GM19239 (cell line): ENCODE measurements at places on chromosomes 5 and 9.

GRCh38 chr5:139952574-139952973, 90.5 kb downstream of the NRG2 start:
- no peak for DNase-seq

DNA sequence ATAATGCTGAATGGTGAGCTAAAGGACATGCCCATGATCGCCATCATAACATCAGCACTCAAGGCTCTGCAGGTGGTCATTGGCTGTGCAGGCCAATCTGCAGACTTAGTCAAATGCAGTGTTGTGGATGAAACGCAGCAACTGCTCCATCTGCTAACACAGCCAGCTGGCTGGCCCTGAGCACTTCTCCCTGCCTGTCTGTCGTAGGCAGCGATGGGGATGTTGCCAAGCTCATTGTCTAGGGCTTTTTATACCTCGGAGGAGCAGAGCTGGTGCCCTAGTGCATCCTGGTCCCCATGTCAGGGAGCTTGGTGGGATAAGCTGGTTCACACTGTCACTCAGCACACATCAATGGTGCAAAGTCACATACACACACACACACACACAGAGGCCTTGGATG, 189.4 kb downstream of the TENT4A start:
- no peak for DNase-seq

GRCh38 chr5:62886603-62887315, 308.1 kb downstream of the LRRC70 start:
- no peak for DNase-seq

DNA sequence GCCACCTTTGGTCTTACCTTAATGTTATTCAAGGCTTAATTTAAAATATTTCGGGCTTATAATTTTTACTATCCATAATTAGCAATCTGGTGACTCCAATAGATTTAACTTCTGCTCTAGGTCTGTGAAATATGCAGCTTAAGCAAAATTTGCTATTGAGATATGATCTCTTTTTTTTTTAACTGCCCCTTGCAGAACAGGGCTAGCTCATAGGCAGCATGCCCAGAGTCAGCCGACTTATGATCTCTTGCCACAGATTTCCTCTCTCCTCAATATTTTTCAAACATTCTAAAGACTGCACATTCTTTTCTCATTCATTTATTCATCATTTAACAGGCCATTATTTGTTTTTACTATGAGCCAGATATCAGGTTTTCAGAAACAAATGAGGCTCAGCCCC, 4.5 kb downstream of the TTC23L start:
- no peak for DNase-seq

GRCh38 chr5:100516285-100516684, 18.9 kb upstream of the FAM174A start:
- no peak for DNase-seq

DNA sequence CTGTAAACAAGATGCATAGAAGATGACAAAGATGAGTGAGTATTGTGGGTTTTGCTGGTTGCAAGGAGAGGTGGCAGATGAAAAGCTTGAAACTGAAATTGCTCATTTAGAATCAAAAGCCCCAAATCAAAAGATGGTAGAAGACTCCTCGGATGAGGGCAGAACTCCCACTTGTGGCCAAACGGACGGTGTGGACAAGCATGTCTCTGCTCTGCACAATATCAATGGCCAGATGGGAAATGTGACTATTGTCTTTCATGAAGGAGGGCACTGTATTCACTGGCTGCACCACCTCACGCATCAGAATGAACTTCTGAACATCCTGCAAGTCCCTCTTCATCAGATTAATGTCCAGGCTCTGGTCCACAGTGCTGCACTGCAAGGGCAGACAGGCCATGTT, 541.7 kb downstream of the MTRR start:
- no peak for DNase-seq

DNA sequence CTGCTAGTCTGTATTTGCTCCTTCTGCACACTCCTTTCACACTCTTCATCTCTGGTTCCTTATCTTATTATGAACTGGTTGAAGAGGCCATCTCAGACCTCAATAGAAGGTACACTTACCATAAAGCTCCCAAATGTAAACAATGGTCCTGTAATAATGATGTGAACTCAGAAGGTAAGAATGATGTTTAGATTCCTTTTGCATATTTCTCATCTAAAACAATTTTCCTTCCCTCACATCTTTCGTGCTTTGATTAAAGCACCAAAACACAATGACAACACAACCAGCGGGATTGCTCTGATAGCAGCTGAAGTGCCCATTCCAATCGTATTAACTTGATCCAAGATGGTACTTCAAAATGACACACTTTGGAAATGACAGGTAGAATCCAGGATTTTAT, 34.3 kb downstream of the NFIB start:
- no peak for DNase-seq

DNA sequence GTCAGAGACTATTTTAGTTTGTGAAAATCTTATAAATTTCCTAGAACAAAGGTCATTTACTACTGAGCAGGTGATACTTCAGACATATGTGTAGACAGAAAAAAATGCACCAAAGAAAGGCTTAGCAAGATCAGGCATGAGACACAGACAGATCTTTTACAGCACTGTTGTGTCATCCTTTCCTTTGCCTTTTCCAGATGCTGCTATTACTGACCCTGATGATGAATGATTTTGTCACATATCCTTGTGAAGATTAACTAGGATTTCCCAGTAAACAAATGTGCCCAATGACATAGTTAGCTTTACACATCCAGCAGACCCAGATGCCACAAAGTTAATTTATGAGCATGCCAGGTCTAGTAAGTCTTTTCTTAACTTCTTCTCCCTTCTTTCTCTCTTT, 68.2 kb downstream of the DMRTA1 start:
- no peak for DNase-seq

GRCh38 chr5:149616727-149617285, 35.5 kb downstream of the ARHGEF37 start:
- no peak for DNase-seq

GRCh38 chr5:142783601-142784341, 13.6 kb downstream of the ARHGAP26 start:
- no peak for DNase-seq

- no peak for DNase-seq
Measured at GRCh38 chr9:19690128-19690527, 98.7 kb downstream of the SLC24A2 start.

DNA sequence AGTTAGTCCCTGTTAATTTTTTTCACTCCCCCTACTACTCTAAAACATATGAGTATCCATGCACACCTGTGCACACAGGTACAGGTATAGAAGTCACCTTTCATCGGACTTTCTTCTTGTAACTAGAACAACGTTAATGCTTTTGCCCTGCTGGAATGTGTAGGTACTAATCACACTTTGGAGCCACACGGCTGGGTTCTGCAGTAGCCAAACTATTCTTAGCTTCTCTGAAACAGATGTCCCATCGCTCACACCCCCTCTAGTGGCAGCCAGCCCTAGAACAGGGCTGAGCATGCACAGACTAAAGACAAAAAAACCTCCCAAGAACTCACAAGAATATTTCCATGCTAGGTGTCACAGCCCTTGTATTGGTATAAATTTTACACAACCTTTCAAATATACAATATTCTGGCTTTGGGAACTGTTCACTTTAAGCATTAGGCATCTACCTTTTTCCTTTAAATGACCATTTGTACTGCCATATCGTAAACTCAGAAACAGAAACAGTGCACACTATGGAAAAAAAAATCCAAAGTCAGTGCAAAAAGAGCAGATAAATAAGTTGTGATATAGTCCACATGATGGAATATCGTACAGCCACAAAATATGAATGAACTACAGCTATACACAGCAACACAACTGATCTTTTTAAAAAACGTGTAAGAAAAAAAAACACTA, 64.0 kb downstream of the RETREG1 start:
- peak; percentile 25 for DNase-seq

GRCh38 chr5:176407456-176408251, 8.7 kb downstream of the CLTB start:
- DNase-seq: no peak

DNA sequence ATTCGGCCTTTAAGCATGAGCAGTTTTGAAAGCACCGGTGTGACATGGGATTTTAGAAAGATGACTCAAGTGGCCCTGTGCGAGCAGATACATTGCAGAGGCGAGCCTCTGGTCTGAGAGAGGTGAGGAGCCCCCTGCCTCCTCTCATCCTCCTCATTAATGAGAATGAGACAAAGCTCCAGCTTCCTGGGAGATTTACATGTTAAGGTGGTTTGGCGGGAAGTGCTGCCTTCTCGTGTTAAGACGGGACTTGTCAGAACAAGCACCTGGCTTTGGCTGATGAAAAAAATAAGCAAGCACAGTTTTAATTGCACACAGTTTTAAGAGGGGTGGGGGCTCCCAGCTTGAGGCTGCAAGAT, 68.1 kb downstream of the ACTL7B start:
- no peak for DNase-seq

DNA sequence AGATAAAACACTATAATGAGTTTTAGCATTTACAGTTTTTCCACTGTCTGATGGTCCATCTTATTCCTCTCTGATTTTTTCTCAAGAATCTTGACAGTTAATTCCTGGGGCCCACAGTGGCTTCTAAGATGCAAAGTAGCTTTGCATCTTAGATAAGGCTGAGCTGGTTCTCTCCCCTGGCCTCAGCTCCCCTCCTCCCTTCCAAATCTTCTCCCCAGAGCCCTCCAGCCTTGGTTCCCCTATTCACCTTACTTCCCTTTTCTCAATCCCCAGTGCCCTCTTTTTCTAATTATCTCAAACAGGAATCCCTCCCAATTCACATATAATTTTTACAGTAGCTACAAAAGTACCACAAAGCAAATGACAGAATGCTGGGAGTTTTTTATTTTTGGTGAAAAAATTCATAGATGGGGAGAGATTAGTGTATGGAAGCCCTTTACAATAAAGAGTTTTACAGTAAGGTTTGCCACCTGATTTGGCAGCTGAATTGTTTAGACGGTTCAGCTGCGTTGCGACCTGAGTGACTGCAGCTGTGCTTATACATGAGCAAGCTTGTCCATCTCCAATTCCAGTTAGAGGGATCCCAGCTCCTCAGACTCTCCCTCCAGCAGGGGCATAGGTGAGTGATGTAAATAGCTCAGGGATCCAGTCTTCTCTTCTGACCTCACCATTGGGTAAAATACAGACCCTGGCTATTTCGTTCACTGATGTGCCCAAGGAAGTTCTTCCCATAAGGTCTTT, 51.4 kb upstream of the CKMT2 start:
- no peak for DNase-seq

GRCh38 chr5:113124265-113124664, 147.7 kb downstream of the DCP2 start:
- no peak for DNase-seq

DNA sequence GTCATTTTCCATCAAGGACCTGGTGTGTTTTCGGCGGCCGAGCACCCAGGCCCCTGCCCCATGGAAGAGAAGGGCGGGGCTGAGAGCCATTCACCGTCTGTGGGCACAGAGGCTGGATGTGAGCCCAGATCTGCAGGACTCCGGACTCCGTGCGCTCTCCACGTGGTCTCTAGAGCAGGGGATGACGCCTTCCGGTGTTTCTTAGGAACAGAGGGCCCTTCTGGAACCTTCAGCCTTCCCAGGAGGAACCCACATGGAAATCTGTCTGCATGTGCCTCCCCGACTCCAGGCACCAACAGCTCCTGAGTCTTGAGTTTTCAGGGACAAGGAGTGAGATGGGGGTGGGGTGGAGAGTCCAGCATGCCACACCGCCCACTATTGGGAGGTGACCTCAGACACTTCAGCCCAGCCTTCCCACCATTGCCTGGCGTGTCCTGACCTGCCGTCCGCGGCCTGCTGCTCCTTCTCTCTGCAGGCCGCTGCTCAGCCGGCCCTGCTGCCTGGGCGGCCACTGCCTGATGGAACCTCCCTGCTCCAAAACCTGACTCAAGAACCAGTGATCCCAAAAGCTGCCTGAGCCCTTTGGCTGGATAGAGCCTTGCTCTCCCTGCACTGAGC, 2.4 kb upstream of the RXRA start:
- no peak for DNase-seq

DNA sequence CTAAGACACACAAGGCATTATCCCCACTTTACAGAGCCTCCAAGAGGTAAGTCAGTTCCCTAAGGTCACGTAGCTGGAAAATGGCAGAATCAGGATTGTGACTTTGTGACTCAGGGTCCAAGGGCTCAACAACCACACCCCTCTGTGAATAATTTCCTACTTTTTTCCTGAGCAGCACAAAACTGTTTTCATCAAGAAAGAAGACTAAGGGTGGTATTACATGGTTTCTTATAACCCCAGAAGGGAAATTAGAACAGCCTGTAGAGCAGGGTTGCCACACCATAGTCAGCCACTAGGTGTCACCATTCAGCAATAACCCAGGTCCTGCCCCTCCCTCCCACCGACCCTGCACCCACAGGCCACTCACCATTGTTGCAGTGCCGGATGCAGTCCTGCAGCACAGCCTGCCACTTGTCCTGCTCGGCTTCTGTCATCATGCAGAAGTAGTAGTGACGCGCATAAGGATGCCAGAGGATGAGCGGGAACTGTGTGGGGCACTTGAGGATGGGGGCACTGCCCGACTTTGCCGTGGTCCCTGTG, 72.1 kb downstream of the LRSAM1 start:
- no peak for DNase-seq

- DNase-seq: no peak
Measured at GRCh38 chr5:147708708-147709107, 73.8 kb downstream of the JAKMIP2 start.

GRCh38 chr9:15086778-15087324, 176.6 kb upstream of the FREM1 start:
- DNase-seq: no peak

GRCh38 chr5:87885758-87886157, 382.9 kb downstream of the TMEM161B start:
- no peak for DNase-seq

GRCh38 chr9:114845373-114845772, 39.5 kb upstream of the TNFSF15 start:
- DNase-seq: no peak

DNA sequence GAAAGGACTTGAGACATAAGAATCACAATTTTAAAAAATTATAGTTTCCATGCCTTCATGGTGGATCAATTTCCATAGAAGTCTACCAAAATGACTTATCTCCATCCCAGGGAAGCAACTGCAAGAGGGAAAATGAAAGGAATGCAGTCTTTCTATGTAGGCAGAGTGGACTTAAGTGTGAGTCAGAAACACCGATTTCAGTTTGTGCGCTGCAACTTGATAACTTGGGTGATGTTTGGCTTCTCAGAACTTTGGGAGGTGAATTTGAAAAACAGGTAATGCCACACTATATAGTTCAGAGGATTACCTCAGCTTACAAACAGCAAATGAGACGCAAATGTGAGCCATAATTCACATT, 708 bp upstream of the CSNK1G3 start:
- DNase-seq: no peak

DNA sequence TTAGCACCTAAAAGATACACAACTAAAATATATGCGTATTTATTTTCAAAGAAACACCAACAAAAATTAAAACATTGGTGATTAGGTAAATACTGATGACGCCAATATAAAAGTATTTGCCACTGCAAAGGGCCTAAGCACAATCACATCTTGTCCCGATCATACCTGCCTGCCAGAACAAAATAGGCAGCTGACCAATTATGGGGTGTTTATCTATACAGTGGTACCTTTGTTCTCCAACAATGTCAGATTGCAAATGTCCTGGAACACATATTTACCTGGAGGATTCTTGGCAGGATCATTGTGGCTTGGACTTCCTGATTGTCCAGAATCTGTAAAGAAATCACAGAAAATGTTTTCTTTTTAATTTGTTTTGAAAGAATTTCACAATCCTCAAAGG, 134.5 kb downstream of the NFIB start:
- DNase-seq: no peak
